ENCODE measurements at places on chromosomes 7 and 10.

- no peak for DNase-seq
These were observed 174.7 kb upstream of the TNRC18 start for GRCh38 chr7:5598261-5598761.

DNA sequence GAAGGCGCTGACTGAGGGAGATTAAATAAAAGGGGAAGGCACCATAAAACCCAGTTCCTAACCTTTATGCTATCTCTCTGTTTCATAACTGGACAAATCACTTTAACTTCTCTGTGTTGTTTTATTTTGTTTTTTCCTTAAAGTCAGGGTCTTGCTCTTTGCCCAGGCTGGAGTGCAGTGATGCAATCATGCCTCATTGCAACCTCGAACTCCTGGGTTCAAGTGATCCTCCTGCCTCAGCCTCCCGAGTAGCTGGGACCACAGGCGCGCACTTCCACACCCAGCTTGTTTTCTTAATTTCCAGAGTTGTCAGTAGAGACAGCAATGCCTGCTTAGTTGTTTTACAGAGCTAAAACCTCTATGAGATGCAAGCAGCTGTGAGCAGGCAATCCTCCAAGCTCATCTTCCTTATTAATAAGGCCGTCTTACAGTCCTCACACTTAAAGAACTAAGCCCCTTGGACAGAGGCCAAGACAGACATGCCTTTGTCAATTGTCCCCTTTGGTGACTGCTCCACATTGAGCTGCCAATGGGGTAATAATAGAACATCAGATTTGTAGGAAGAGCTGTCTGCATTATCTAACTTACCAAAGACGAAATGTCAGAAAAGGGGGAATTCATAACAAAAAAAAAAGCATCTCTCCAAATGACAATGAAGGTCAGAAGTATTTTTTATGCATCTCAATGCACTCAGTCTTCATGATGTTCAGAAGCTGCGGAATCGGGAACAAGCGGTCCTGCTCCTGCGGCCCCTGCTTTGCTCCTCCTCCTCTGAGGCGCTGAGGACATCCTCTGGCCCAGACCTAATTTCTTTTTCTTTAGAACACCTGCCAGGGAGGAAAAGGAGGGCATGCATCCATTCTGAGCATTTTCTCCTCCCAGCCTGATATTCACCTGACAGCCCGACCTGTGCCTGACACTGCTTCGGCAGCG, 62.7 kb upstream of the RNF32 start:
- no peak for DNase-seq

- DNase-seq = no peak
These were observed 16.7 kb downstream of the NEURL1 start for GRCh38 chr10:103510046-103510685.

DNA sequence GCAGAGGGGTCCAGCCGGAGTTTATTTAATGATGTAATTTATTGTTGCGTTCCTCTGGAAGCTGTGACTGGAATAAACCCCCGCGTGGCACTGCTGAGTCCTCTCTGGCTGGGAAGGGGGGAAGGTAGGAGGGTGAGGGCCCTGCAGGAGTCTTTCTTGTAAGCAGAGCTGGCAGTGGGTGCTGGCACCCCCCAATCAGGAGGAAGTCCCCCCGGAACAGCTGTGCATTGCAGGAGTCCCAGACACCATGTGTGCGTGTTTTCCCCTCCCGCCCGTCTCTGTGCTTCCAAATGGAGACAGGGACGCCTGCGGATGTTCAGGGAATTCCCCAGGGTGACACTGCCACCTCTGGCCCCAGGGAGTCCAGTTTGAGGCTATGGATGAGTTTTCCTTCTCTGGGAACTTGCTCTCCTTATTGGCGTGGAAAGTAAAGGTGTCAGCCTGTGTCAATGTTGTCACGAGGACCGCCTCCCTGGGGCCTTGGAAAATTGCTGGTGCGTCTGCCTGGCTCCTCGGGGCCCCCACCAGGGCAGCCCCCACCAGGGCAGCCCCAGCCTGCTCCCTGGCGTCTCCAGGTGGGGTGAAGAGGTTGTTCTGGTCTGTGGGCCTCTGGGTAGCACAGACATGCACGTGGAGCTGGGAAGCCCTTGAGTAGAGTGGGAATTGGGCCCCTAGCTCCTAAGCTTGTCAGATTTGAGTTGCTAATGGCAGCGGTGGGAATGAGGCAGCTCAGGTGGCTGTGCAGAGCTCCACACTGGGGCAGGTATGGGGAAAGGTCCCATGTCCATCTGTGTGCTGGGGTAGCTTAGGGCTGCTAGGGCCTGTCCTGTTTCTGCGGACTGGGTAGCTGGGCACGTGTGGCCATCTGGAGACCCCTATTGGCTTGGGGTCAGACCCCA, 2.7 kb downstream of the FZD9 start:
- DNase-seq = no peak

DNA sequence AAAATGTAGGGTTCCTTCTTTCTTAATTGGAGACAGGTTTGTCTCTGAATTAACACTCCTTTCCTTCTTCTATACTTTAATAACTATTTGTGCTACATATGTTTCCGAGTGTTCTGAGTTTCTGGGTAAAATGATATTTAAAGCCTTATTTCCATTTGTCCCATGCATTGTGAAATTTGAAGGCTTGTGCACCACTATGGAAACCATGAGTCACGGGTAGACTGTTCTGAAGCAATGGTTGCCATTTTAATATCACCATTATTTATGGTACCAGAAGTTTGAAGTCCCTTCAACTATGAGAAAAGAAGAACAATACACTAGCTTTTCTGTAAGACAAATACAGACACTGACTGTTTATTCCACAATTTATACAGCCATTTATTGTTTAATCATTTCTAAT, 44.7 kb upstream of the ZEB1 start:
- no peak for DNase-seq

DNA sequence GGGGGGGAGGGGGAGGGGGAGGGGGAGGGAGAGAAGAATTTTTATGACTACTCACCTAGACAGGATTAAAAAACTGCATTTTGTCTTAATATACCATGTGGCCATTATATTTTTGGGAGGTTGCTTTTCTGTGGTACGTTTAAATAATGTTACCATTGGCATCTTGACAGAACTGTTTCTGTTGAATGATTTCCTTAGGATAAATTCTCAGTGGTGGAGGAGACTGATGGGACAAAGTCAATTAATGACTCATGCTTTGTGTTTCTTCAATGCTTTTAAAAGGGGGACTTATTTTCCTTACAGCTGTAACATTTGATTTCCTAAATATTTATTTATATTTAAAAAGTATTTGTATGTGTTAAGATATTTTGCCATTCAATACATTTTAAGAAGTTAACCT, 13.7 kb downstream of the AGR2 start:
- no peak for DNase-seq

GRCh38 chr10:35339942-35340341, 3.6 kb downstream of the CCNY start:
- DNase-seq = no peak

DNA sequence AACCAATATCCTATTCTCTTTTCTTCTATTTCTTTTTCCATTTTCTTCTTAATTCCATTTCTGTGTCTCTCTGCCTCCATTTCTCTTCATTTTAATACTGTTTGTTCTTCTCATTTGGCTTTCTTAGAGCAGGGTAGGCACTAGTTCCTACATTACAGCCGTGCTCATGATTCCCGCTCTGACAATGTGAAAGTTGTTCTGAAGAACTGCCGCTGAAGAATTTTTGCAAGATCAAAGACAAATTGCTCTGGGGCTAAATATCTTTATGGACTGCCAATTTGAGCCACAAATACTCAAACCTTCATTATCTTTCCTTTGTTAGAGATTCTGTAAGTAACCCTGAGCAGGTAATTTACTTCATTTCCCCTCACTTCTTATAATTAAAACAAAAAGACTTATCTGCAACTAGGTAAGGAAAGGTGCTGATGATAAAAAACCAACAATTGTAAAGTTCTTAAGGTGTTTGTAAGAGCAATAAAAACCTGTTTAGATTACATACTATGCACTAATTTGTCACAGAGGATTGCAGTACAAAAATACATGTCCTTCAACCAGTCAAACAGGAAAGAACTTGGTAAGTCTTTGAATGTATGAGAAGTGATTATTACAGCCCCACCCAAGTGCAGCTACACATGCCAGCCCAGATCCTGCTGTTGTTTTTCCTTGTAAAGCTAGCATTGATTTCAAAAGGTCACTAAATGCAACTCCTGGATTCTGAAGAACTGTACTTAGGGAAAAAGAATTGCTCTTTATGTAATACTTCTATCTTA, 127.5 kb downstream of the COL28A1 start:
- DNase-seq = no peak

- no peak for DNase-seq
These were observed 26.2 kb upstream of the INHBA start for GRCh38 chr7:41729059-41729458.

DNA sequence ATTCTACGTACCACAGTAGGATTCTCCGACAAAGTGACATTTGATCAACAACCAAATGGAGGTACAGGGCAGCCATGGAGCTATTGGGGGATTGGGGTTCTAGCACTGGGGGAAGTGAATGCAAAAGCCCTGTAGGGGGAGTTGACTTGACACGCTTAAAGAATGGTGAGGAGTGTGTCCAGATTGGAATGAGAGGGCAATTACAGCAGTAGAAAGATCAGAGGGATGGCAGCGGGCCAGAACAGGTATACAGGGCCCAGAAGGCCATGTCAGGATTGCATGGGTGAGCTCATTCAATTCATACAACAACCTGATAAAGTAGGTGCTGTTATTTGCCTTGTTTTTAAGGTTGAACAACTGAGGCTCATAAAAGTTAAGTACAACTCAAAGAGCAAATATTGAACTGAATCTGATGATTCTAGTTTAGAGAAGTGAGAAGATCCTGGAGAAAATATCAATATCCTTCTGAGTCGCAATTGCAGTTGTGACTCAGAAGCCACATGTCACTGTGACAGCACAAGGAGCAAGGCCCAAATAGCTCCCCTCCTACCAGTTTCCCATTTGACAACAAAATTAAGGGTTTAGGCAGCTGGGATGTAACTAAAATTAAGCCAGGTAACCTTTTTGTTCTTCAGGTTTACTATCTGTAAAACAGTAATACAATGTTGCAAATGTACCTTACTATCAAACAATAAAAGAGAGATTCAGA, 28.0 kb upstream of the CTTNBP2 start:
- DNase-seq = no peak

GRCh38 chr10:1287487-1287886, 231.3 kb downstream of the WDR37 start:
- DNase-seq = no peak

DNA sequence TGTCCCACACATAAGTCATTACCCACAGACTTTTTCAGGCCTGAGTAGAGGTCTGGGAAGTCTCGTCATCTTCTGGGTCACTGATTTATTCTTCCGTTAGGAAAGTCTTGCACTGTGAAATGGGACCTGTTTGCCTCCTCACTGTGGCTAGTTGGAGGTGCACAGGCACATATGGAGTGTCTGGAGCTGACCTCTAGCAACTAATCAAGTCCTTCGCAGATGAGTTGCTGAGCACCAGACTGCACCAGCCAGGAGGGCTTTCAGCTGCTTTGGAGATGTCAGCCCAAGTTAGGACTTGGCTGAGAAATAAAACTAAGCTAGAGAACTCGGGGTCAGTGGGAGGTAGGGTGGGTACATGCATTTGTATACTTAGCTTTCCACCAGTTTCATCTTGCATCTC, 578.0 kb downstream of the GRID1 start:
- no peak for DNase-seq

GRCh38 chr7:4661871-4662270, 20.2 kb upstream of the FOXK1 start:
- no peak for DNase-seq

DNA sequence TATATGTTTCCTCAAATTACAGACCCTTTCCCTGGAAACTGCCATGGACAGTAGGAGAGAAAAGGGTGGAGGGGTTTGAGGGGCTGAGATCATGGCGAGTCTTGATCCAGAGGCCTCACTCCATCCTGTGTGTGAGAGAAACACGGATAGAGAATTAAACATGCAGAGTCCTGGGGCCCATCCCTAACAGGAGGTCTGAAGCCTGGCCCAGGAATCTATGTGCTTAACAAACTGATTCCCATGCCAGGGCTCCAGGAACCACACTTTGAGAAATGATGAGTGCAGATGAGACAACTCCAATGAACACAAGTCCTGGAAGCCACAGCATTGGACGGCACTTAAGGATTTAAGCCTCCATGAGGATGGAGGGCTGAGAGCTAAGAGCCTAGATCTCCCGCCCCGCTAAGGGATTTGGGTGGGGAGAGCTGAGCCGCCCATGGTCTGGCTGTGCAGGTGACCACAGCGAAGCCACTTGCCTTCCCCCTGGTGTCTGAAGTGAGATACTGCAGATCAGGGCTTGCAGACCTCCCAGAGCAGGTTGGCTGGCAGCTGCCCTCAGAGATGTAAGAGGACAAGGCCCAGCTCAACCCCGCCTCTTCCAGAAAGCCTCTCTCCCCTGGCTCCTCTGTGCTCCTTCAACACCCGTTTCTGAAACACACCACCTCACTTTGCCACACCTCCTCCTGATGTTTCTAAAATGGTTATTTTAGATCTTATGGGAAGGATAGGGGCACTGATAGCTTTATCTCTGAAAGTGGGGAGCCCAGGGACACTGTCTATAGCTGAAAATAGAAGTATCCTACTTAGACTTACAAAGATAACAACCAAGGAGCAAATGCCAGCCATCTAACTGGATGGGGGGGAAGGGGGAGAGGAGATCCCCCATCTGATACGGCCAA, 24.8 kb upstream of the EIF5AL1 start:
- peak; percentile 57 for DNase-seq

DNA sequence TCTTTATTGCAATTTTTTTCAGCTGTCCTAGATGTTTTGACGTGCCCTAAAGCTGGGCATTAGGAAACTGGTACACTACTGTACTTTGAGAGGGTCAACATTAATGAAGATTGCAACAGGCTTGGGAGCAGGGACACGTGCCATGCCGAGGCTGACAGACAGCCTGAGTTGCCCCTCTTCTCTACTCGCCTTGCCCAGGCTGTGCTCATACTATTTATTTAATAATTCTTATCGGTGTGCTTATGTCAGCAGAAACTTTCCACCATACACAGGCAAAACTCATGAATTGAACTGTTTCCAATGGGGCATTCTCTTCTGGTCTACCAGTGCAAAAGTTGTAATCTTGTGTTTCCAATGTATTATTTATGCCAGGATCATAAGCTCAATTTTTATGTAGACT, 24.4 kb downstream of the C7orf57 start:
- no peak for DNase-seq

DNA sequence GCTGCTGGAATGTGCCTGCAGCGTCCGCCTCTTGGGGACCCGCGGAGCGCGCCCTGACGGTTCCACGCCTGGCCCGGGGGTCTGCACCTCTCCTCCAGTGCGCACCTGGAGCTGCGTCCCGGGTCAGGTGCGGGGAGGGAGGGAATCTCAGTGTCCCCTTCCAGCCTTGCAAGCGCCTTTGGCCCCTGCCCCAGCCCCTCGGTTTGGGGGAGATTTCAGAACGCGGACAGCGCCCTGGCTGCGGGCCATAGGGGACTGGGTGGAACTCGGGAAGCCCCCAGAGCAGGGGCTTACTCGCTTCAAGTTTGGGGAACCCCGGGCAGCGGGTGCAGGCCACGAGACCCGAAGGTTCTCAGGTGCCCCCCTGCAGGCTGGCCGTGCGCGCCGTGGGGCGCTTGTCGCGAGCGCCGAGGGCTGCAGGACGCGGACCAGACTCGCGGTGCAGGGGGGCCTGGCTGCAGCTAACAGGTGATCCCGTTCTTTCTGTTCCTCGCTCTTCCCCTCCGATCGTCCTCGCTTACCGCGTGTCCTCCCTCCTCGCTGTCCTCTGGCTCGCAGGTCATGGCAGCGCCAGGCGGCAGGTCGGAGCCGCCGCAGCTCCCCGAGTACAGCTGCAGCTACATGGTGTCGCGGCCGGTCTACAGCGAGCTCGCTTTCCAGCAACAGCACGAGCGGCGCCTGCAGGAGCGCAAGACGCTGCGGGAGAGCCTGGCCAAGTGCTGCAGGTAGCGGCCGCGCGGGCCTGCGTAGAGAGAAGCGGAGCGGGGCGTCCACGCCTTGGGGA, 645 bp downstream of the SLC26A4 start:
- DNase-seq = peak; percentile 37
